ENCODE measurements at places on chromosomes 6 and 20.

- peaks cover 13% of the 10 kb centered on the region for H3K27me3 ChIP-seq
- H3K4me1 ChIP-seq, result peaks cover 83% of the 10 kb centered on the region
- no peak for DNase-seq
- H3K4me3 ChIP-seq, result peak overlapping the region; percentile 56
- no peak overlapping the region for H3K27ac ChIP-seq
Measured at GRCh38 chr6:169938731-169939130, 187.3 kb downstream of the ERMARD start.

DNA sequence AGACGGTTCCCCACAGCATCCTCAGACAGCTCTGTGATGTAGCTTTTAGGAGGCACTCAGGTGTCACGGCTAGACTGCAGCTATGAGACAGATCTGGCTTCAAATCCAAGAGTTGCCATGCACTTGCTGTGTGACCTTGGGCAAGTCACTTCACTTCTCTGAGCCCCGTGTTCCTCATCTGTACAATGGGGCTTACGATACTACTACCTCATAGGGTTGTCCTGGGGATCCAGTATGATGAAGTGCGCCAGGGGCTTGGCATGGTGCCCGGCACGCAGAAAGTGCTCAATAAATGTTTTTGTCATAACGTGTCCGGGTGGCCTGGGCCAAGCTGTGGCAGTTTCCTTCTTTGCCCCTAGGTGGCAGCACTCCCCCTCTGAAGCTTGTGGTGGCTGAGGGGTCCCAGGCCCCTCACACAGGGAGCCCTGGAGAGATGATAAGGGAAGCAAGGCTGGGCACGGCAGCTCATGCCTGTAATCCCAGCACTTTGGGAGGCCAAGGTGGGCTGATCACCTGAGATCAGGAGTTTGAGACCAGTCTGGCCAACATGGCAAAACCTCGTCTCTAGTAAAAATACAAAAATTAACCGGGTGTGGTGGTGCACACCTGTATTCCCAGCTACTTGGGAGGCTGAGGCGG lies 19.1 kb upstream of the CHMP4B start:
- peaks cover 8% of the 10 kb centered on the region for H3K27me3 ChIP-seq
- DNase-seq, result peak; percentile 68
- peaks cover 12% of the 10 kb centered on the region for H3K4me1 ChIP-seq
- H3K4me3 ChIP-seq, result no peak overlapping the region
- no peak overlapping the region for H3K27ac ChIP-seq

- H3K27ac ChIP-seq, result no peak overlapping the region
- H3K36me3 ChIP-seq, result no peaks in the 10 kb centered on the region
- no peak overlapping the region for H3K4me3 ChIP-seq
- no peaks in the 10 kb centered on the region for H3K4me1 ChIP-seq
- peaks cover 3% of the 10 kb centered on the region for H3K27me3 ChIP-seq
Measured at GRCh38 chr6:46772762-46773161, 20.4 kb upstream of the MEP1A start.

- H3K4me3 ChIP-seq, result no peak overlapping the region
- H3K36me3 ChIP-seq, result peaks cover 55% of the 10 kb centered on the region
- H3K27ac ChIP-seq, result no peak overlapping the region
Measured at GRCh38 chr6:125031385-125031784, 69.1 kb downstream of the RNF217 start.

- DNase-seq, result no peak
- no peaks in the 10 kb centered on the region for H3K27me3 ChIP-seq
- no peak overlapping the region for H3K27ac ChIP-seq
- no peaks in the 10 kb centered on the region for H3K36me3 ChIP-seq
- no peak overlapping the region for H3K4me3 ChIP-seq
Measured at GRCh38 chr20:11352041-11352440, 565.7 kb upstream of the BTBD3 start.

GRCh38 chr6:148358196-148358785 lies 15.7 kb downstream of the SASH1 start:
- H3K36me3 ChIP-seq, result peaks cover 50% of the 10 kb centered on the region
- DNase-seq, result no peak
- no peaks in the 10 kb centered on the region for H3K27me3 ChIP-seq

DNA sequence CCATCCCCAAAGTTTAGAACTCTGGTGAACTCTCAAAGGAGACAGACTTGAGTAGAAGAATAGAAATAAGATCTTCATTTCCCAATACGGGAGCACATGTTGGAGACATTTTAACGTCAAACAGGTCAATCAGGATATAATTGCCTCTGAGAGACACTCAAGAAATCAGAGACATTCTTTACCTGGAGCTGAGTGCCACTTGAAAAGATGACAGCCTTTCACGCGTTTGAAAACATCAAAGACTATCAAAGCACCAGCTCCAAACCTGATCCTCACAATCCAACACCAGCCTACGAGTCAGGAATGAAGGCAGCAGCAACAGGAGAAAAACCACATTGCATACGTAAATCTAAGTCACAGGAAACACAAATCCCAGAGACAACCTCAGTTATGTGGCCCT lies 571.5 kb upstream of the CDH4 start:
- H3K4me1 ChIP-seq, result no peaks in the 10 kb centered on the region
- no peaks in the 10 kb centered on the region for H3K36me3 ChIP-seq
- no peak overlapping the region for H3K4me3 ChIP-seq
- peaks cover 3% of the 10 kb centered on the region for H3K27me3 ChIP-seq
- DNase-seq, result no peak
- no peak overlapping the region for H3K27ac ChIP-seq

- no peak overlapping the region for H3K27ac ChIP-seq
- peaks cover 13% of the 10 kb centered on the region for H3K36me3 ChIP-seq
- peaks cover 4% of the 10 kb centered on the region for H3K27me3 ChIP-seq
- no peak for DNase-seq
- H3K4me1 ChIP-seq, result peaks cover 16% of the 10 kb centered on the region
- H3K4me3 ChIP-seq, result no peak overlapping the region
Measured at GRCh38 chr20:53948383-53949318, 121.7 kb downstream of the BCAS1 start.

- H3K4me1 ChIP-seq, result peaks cover 17% of the 10 kb centered on the region
- H3K4me3 ChIP-seq, result no peak overlapping the region
- no peak overlapping the region for H3K27ac ChIP-seq
- no peak for DNase-seq
- H3K27me3 ChIP-seq, result peaks cover 11% of the 10 kb centered on the region
Measured at GRCh38 chr20:60008130-60008808, 50.0 kb downstream of the CDH26 start.

DNA sequence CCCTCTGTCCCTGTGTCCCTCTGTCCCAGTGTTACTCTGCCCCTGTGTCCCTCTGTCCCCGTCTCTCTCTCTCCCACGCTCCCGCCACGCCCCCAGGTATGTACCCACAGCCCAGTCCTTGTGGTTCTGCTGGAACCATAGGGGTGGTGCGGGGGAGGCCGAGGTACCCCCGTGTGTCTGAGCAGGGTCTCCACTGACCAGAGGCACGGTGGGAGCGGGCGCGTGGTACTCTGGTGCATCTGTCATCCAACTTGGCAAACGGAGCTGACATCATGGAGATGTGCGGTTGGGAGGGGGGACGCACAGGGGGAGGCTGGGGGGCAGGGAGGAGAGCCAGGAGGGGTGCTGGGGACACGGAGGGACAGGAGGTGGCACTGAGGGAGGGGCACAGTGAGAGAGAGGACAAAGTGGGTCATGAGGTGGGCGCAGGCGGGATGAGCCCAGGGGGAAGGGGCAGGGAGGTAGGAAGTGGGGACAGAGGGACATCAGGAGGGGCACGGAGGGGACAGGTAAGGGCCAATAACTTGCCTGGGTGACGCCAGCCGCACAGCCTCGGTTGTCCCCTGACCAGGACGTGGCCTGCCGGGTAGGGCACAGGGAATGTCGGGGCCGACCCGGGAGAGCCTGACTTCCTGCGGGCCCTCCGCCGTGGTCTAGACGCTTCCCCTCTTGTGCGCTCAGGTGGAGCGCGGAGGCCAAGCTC lies 163.6 kb upstream of the PDE10A start:
- H3K36me3 ChIP-seq, result no peaks in the 10 kb centered on the region
- H3K27me3 ChIP-seq, result peaks cover 29% of the 10 kb centered on the region
- peaks cover 56% of the 10 kb centered on the region for H3K4me1 ChIP-seq

DNA sequence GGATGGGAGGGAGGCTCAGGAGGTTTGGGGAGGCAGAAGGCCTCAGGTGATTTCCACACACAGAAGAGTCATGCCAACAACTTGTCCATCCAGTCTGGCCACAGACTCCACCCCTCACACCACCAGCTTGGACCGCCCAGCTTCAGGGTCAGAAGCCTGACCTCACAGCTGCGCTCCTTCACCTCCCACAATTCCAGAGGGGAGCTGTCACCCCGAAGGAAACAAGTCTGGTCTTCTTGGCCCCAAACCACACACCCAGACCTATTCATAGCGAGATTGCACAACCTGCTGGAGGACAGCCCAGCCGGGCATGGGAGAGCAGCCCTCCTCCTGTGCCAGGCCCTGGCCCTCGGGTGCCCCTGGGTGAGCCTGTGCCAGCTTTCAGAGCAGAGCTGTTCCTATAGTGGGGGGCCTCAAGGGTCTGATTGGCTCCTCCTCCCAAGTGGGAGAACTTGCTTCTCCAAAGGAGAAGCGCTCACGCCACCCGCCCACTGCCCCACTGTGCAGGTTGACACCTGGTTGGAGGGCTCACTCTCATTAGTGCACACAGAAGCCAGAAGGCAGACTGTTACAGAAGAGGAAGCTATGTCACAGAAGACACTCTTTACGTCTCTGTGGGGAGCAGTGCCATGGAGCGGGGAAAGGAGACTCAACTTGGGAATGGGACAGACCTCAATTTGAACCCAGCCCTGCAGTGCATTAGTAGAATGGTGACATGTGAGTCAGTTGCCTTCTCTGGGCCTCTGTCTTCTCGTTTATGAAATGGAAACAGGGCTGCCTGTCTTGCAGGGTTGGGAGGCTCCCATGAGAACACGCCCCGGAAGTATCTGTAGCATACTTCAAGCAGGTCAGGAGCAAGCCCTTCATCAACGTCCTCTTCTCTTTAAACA lies 128.8 kb downstream of the FOXO3 start:
- H3K27me3 ChIP-seq, result peaks cover 2% of the 10 kb centered on the region
- peaks cover 25% of the 10 kb centered on the region for H3K36me3 ChIP-seq
- H3K27ac ChIP-seq, result no peak overlapping the region
- no peak overlapping the region for H3K4me3 ChIP-seq
- no peak for DNase-seq

DNA sequence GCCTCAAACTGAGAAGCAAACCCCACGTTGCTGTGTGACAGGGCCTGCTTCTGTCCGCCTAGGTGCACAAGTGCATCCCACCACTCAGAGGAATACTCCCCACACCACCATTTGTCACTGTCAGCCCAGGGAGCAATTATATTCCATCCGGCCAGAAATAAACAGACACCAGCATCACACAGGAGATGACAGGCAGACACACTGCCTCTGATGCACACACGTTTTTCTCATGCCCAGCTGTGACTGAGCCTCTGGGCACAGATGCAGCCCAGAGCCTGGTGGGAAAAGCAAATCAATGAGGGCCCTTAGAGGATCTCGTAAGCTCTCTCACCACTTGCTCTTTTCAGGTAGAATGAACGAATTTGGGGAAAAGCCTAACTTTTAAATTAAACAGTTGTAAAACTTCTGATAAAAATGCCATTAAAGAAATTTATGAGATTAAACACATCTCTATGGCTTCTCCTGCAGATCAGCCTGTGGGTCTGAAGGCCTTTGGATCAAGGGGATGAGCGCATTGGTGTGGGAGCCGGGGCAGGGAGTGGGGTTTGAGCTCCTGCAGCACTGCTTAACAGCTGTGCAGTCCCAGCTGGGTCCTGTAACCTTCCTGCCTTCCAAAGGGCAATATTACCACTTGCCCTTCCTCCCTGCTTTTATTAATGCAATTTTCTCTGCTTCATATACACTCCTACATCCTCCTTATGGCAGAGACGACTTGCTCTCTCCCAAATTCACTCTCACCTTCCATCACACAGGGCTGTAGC lies 624.3 kb downstream of the PTPRT start:
- DNase-seq, result no peak
- H3K27ac ChIP-seq, result no peak overlapping the region
- no peaks in the 10 kb centered on the region for H3K4me1 ChIP-seq
- no peaks in the 10 kb centered on the region for H3K36me3 ChIP-seq

- H3K4me3 ChIP-seq, result no peak overlapping the region
- no peak overlapping the region for H3K27ac ChIP-seq
- peaks cover 7% of the 10 kb centered on the region for H3K4me1 ChIP-seq
Measured at GRCh38 chr20:34948030-34948429, 7.6 kb downstream of the GSS start.

GRCh38 chr20:22836211-22836610 lies 198.9 kb upstream of the SSTR4 start:
- H3K4me1 ChIP-seq, result peaks cover 6% of the 10 kb centered on the region
- H3K36me3 ChIP-seq, result no peaks in the 10 kb centered on the region
- no peak overlapping the region for H3K4me3 ChIP-seq
- H3K27me3 ChIP-seq, result peaks cover 10% of the 10 kb centered on the region
- no peak for DNase-seq

DNA sequence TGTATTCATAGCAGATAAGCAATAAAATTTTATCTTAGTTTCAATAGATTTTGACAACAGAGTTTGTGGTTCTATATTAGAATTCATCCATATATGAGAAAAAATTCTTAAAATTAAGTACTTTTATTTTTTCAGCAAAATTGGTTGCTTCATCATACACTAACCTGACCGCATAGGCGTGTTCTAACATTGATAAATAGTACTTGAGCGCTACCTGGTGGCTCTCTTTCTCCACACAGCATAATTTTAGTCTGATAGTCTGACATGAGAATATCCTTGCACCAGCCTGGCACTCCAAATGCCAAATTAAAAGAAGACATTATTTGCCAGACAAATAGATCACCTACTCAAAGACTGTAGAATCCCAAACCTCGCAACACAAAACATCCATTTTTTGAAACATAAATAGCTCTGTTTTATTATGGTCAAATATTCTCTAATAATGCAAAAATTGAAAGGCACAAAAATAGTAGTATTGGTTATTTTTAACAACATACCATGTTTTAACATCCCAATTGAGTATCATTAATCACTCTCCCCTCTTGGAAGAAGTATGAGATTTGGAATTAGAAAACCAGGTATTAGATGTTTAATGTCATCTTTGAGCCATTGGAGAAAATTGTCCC lies 33.0 kb upstream of the FILIP1 start:
- DNase-seq, result peak; percentile 51
- no peak overlapping the region for H3K27ac ChIP-seq
- H3K4me3 ChIP-seq, result no peak overlapping the region
- H3K27me3 ChIP-seq, result peaks cover 10% of the 10 kb centered on the region

DNA sequence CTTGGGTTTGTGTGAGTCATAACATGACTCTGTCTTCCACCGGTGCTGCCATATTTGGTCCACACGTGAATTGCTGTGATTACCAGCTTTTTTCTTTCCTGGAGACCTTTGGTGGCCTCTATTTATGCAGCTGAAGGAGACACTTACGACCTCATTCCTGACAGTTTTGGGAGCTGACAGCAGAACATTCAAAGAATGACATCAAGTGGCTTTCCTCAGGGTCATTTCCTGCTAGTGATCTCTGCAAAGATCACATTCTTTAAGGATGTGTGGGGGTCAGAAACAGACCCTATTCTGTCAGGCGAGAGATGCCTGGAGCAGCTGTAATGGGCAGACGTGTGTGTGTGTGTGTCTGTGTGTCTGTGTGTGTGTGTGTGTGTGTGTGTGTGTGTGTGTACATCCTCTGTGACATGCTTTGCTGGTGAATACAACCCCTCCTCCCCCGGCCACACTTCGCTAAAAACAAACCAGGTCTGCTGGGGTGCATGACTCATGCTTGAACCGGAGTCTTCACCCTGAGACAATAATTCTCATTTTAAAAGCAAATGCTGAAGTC lies 115.6 kb downstream of the TMEM170B start:
- no peaks in the 10 kb centered on the region for H3K36me3 ChIP-seq
- H3K27me3 ChIP-seq, result peaks cover 9% of the 10 kb centered on the region
- no peak for DNase-seq
- peaks cover 47% of the 10 kb centered on the region for H3K4me1 ChIP-seq
- peak overlapping the region; percentile 37 for H3K27ac ChIP-seq

- peaks cover 30% of the 10 kb centered on the region for H3K4me1 ChIP-seq
- no peaks in the 10 kb centered on the region for H3K36me3 ChIP-seq
- peaks cover 100% of the 10 kb centered on the region for H3K27me3 ChIP-seq
- no peak overlapping the region for H3K27ac ChIP-seq
- H3K4me3 ChIP-seq, result peak overlapping the region; percentile 75
- DNase-seq, result peak; percentile 38
Measured at GRCh38 chr20:21101932-21102575, 4.1 kb downstream of the LINC00237 start.
